ENCODE measurements at places on chromosomes 3 and 15.

DNA sequence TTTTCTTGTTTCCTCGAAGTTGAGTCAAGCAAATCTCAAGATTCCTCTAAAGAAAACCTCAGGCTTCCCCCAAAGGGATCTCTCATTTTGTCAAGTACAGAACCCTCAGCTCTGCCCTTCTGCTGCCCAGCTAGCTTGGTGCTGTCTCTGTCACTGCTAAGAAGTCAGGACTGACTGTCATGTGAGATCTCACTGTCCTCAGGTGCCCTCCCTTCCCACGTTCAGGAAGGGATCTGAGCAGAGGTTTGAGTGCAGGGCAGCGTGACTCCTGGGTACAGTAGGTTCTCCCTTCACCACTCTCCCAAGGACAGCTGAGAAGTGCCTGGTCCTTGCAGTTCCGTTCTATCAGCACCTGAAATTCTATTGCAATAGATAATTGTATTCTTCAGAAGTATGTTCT is 229.7 kb downstream of the SLCO3A1 start:
- no peak for DNase-seq

- DNase-seq, result no peak
Observed at GRCh38 chr15:62624547-62625378, 417.8 kb upstream of the TPM1 start.

GRCh38 chr3:28042095-28042635 is 199.3 kb upstream of the CMC1 start:
- DNase-seq, result no peak

DNA sequence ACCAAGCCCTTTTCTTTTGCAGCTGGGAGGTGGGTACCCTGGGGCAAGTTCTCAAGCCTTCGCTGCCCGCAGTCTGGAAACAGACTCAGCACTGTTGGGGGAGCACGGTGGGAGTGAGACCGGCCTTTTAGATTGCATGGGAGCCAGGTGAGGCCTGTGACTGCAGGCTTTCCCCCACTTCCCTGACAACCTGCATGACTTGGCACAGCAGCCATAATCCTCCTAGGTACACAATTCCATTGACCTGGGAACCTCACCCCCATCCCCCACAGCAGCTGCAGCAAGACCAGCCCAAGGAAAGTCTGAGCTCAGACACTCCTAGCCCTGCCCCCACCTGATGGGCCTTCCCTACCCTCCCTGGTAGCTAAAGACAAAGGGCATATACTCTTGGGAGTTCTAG is 52.2 kb upstream of the CCDC80 start:
- no peak for DNase-seq

GRCh38 chr3:18402239-18402799 is 22.8 kb downstream of the SATB1 start:
- DNase-seq, result no peak

- DNase-seq, result no peak
Observed at GRCh38 chr3:95711789-95712188, 1102.6 kb upstream of the EPHA6 start.

GRCh38 chr3:15148614-15149013 is 49.7 kb upstream of the RBSN start:
- DNase-seq, result no peak

All from amygdala (tissue), 56 donors.